ENCODE measurements at places on chromosomes 7 and 10. TPM values are rescaled to one million over a fixed set of nuclear protein-coding genes. Genes with fewer than 3 reads are reported as not detected.

DNA sequence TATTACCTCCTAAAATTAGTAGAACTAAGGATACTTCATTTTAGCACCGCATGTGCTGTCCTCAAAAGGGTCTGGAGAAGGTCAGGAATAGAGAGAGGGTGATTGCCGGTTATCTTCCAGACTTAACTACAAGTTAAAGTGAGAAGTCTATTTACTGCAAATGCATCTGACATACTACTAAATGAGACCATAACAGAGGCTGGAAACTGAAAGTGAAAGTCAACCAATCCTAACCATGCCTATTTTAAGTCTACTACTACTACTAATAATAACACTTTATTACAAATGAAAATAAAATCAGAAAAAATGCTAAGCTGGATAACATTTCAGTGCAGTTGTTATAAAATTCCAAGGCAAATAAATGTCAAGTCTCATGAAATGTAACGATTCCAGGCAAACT, 244.7 kb downstream of the KIF20B start:
- no peak for DNase-seq

- no peak for DNase-seq
Measured at GRCh38 chr10:122158362-122158761, 112.7 kb upstream of the BTBD16 start.

DNA sequence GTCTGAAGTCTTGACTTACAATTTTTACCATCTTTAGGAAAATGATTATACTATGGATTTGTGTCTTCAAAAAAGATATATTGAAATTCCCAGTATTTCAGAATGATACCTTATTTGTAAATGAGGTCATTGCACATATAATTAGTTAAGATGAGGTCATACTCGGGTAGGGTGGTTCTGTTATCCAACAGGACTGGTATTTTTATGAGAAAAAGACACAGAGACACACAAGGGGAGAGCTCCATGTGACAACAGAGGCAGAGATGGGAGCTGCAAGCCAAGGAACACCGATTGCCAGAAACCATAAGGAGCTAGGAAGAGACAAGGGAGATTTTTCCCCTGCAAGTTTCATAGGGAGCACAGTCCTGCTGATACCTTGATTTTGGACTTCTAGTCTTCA, 356.9 kb downstream of the ARL4A start:
- no peak for DNase-seq

DNA sequence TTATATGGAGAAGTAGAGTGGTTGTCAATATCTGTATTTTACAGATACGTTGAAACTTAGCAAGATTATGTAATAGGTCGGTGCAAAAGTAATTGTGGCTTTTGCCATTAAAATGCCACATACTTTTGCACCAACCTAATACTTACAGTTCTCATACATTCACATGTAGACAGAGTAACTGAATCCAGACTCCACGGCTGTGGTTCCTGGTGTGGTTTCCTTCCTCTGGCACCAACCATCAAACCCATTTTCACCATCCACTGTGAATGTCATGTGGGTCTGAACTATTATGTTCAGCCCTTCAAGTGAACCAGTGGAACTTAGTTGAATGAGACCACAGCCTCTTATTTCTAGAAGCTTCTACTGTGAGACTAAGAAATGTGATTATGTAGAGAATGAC, 31.5 kb upstream of the SLIT1 start:
- DNase-seq = no peak

GRCh38 chr7:69803699-69804516, 205.6 kb downstream of the AUTS2 start:
- no peak for DNase-seq

DNA sequence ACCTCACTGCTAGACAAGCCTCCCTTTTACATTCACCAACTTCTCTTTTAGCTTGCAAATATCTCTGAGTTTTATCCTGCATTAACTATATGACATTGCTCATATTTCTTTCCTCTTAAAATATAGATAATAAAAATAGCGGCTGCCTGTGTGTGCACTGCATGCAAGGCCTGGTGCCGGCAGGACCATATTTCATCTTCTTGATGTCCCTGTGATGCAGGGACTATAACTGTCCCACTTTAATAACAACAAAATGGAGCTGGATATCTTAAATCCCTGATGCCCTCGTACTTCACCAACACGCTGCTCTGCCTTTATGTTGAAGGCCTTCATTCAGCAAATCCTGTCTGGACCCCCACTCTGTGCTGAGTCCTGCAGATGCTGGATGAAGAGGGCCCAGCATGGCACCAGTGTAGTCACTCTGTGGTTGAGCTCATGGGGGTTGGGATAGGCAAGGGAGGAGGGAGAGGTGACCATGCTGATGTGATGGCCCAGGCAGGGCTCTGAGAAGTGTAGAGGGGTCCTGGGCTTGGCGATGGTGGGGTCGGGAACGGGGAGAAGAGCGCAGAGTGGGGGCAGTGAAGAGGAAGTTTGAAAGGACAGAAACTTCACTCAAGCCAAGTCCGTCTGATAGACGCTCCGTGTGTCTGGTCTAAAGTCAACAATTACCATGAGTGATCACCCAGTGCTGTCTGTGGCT, 40.4 kb downstream of the C10orf90 start:
- no peak for DNase-seq

DNA sequence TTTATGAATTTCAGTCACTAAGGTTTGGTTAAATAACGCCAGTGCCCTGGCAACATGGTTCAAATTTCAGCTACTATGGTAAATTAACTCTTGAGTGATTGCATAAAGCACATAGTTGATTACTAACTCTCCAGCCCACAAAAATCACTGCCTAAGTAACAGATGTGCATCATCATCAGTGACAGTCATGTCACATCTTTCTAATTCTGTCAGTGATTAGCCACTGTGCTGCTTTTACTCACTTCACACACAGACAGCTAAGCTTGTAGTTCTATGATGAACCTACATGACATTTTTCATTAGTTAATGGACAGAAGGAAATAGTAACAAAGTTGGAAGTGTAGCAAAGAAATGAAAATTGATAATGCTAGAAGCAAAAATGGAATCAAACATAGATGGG, 108.9 kb downstream of the DNAH11 start:
- DNase-seq = no peak

Gene LMTK2
- total RNA-seq = 21.6 TPM

Gene ACBD7
- not detected for total RNA-seq

Data from vagina (tissue), 2 donors.